ENCODE measurements at places on chromosomes 5 and 9.

GRCh38 chr5:67286006-67286405 lies 89.4 kb upstream of the CD180 start:
- no peak for DNase-seq

- DNase-seq: no peak
Measured at GRCh38 chr9:35164711-35165110, 2.9 kb downstream of the UNC13B start.

- no peak for DNase-seq
Measured at GRCh38 chr9:80775530-80775929, 913.8 kb downstream of the TLE1 start.

- DNase-seq: no peak
Measured at GRCh38 chr5:175554296-175554695, 75.9 kb downstream of the SFXN1 start.

GRCh38 chr9:126706698-126707053 lies 92.9 kb downstream of the LMX1B start:
- no peak for DNase-seq

DNA sequence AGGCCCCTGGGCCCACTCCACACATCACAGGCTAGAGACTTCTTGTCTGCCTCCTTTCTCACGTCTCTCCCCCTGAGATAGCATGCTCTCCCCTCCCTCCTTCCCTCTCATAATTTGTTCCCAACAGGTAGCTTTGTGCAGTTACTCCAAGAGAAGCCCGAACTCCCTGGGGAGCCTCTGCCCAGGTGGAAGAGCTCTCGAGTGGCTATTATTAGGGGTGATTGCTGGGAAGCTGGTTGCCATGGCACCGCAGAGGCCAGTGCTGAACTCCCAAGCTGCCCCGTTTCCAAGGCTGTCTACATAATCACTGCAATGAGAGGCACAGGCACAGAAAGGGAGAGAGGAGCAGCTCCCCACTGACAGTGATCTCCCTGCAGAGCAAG lies 104.7 kb upstream of the GPR151 start:
- no peak for DNase-seq

GRCh38 chr5:160427607-160428006 lies 6.0 kb downstream of the PTTG1 start:
- no peak for DNase-seq

DNA sequence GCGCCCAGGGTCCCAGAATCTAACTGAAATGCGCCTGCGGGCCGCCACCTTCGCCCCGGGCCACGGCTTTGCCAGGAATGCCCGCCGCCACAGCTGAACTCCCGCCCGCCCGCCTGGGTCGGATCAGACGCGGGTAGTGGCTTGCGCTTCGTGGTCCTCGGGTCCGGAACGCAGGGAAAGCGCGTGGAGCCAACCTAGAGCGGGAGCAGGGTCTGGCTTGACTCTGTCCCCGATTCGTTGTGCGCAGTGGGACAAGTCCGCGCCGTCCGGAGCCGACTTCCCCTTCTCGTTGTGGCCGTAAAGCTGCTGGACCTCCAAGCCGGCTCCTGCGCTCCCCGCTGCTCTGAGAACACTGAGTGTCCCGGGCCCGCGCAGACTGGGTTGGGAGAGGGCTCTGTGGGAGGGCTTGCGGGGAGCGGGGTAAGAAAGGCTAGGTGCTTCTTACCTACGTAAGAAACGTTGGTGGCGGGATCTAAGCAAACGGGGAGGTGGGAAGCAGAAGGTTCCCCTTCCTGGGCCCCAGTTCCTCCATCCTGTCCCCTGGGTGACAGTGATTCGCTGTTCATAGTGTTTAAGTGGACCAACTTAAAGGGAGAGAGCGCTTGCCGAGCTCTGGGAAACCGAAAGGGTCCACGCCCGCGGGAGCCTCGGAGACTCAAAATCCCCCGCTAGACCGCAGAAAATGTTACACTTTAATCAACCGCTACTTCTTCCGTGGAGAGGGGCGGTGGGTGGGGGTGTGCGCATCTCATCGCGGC lies 4.4 kb upstream of the FOXE1 start:
- no peak for DNase-seq

- no peak for DNase-seq
Measured at GRCh38 chr5:61409568-61409967, 77.5 kb downstream of the ZSWIM6 start.

- no peak for DNase-seq
Measured at GRCh38 chr5:140287801-140288521, 14.9 kb downstream of the PFDN1 start.

- no peak for DNase-seq
Measured at GRCh38 chr9:6739218-6739617, 18.6 kb upstream of the KDM4C start.

DNA sequence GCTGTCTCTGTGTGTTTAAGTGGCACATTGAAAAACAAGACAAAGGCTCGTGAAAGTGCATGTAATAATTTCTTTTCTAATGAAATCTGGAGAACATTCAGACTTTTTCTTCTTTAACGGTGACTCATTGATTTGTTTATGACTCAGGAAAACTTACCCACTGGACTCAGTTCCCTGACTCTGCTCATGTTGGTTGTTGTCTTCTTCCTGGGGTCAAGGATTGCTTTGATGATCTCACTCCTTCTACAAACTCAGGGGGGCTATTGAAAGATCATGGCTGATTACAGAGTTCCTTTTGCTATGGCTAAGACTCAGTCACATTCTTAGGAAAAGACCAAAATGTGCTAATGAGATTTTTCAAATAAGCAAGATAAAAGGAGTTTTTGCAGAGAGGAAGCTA lies 141.1 kb upstream of the DAP start:
- DNase-seq: no peak

- no peak for DNase-seq
Measured at GRCh38 chr9:35226651-35227050, 64.8 kb downstream of the UNC13B start.

- no peak for DNase-seq
Measured at GRCh38 chr5:96721351-96721977, 59.3 kb downstream of the CAST start.

GRCh38 chr5:167633114-167633513 lies 658.3 kb upstream of the WWC1 start:
- no peak for DNase-seq

DNA sequence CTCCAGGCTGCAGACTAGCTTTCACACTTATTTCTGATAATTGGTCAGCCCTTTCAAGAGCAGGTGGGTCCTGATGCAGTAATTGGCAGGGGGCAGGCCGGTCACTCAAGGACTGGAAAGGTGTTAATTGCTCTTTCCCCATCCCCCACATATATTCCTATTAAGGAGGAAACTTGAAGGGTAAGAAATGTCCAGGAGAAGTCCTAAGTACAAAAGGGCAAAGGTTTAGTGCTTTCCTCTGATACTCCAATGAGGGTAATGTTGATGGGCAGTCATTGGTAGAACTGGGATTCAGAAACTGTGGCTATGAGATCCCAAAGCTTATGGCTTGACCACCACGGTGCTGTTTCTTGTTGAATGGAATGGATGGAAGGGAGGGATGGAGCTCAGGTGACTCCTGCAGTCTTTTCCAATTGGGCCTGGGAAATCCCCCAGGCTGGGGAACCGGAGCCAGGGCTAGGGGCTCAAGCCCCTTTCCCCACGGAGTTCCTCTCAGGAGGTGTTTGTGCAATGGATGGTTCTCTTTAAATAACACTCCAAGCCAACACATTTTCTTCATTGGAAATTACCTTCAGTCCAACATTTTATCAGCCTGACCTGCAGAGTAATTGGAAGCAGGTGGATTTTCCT lies 103.2 kb upstream of the ALDH1B1 start:
- DNase-seq: no peak

DNA sequence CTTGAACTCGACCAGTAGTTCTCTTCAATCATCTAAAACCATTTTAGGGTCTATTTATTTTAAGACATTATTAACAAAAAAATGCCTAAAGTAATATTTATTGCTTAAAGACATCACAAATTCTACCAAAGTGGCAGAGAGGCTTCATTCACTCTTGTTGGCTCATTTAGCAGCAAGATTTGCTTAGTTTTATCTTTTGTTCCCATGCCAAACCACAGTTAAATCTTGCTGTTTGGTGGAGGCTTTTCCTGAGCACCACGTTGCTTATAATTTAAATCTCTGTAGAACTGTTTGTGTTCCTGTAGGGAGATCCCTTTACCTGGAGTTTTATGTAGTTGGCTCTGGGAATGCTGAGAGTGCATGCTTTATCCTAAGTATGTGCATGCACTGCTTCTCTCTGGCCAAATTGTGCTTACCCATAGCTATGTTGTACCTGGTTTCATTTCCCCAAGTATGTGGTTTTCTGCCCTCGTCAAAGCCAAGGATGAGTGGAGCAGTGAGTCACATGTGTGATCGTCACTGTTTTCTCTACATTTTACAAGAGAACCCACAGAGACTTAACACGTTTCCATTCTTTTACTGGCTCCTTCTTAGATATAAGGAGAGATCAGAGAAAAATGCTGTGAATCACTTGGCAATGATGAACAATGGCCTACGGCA lies 42.1 kb upstream of the MAST4 start:
- DNase-seq: no peak

DNA sequence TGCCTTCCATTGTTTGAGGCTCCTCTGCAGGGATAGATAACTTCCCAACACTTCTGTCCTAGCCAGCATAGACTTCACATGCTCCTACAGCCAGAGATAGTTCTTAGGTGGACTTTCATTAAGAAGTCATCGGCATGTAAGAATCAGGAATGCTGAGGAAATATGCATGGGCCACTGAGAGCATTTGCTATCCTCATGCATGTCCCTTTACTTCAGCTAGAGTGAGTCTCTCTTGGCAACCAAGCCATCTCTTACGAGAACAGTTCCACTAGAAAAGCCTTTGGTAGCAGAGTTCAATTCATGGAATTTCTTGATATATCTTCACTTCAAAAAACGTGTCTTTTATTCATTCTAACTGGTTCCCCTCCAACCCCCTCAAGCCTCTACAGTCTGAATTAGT lies 202.4 kb downstream of the SMARCA2 start:
- DNase-seq: no peak

- DNase-seq: no peak
Measured at GRCh38 chr9:21461377-21461776, 20.7 kb downstream of the IFNE start.

GRCh38 chr5:168978015-168978414 lies 322.9 kb downstream of the SLIT3 start:
- no peak for DNase-seq

DNA sequence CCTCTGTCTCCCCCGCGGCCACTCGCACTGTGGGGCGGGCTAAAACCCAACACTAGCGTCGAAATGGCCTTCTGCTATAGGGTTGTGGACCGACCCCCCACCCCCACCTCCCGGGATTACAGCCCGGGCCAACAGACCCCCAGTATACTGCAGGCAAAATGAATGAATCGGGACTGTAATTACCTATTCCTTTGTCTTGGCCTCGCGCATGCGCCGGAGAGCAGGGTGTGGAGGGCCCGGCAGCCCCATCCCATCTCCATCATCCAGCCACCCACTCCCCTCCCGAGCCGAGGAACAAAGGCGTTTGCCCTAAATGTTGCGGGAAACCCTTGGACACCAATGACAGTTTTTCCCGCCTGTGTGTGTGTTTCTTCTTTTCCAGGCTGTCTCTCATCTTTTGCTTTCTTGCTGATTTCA lies 1.6 kb downstream of the BASP1 start:
- DNase-seq: no peak

DNA sequence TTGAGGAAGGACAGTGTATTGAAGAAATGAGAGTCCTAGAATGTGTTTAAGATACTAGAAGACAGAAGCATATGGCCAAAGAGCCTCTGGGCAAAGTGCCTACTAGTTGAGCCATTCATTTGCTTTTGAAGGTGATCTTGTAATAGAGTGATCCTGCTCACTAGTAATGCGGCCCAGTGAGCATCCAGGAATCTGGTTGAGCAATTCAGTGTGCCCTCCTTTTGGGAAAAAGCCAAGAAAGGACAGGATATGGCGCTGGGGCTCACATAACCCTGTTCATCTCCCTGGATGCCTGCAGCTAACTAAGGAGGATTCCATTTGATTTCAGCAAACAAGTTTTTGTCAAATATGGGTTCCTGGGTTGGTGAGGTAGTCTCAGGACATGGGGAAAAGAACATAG lies 16.3 kb downstream of the ADAM19 start:
- no peak for DNase-seq

GRCh38 chr9:129736334-129736733 lies 16.5 kb downstream of the PTGES start:
- DNase-seq: no peak

- DNase-seq: no peak
Measured at GRCh38 chr9:806285-807156, 35.0 kb upstream of the DMRT1 start.

GRCh38 chr5:1374679-1375055 lies 29.8 kb upstream of the CLPTM1L start:
- DNase-seq: no peak

DNA sequence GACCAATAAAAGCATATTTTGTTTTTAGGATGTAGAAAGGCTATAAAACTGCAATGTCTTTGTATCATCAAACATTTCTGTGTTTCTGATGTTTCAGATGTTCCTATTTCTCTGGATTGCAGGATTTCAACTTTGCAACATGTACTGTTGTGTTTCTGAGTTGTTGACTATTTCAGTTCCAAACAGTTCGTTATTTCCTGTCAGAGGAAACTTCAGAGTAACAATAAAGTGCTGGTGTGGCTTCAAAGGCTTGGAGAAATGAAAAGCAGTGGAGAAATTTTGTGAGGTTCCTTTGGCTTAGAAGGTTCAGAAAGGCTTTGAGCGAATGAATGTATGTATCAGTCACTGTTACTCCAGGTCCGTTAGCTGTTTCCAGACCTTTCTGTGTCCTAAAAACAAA lies 17.2 kb downstream of the TJP2 start:
- no peak for DNase-seq

DNA sequence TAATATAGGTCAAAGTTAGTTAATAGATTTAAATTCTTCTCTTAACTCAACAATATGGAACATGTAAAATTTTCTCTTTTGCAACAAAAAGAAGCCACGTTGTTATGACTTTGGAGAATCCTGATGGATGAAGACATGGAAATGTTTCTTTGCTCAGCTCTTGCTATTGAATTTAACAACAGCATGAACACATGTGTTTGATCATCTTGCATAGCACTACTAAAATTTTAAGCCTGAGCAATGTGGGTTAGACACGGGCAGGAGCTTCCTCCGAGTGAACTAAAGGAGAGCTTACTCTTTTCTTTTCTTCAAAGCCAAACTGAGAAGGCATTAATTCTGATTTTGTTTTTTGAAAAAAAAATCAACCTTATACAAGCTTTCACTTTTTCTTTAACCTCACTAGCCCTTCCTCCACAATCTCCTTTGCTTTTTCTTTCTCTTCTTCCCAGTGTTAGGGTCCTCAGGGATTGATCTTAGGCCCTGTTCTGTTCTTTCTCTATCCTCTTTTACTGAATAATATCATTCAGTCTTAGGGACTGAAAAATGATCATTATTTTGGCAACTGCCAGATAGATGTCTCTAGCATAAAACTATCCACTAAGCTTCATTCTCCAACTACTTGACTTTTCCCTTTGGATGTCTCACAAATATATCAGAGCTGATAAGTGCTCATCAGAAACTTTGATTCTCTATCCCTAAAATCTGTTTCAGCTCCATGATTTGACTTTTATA lies 36.9 kb downstream of the ADAMTS19 start:
- no peak for DNase-seq

- DNase-seq: no peak
Measured at GRCh38 chr9:14361074-14361473, 47.1 kb upstream of the NFIB start.
